ENCODE measurements at places on chromosomes 2 and 18.
A peak's percentile ranks its signal among the peaks of the same experiment; 100 is the strongest.

- DNase-seq = no peak
Measured at GRCh38 chr2:46942143-46942526, 26.5 kb upstream of the MCFD2 start.

DNA sequence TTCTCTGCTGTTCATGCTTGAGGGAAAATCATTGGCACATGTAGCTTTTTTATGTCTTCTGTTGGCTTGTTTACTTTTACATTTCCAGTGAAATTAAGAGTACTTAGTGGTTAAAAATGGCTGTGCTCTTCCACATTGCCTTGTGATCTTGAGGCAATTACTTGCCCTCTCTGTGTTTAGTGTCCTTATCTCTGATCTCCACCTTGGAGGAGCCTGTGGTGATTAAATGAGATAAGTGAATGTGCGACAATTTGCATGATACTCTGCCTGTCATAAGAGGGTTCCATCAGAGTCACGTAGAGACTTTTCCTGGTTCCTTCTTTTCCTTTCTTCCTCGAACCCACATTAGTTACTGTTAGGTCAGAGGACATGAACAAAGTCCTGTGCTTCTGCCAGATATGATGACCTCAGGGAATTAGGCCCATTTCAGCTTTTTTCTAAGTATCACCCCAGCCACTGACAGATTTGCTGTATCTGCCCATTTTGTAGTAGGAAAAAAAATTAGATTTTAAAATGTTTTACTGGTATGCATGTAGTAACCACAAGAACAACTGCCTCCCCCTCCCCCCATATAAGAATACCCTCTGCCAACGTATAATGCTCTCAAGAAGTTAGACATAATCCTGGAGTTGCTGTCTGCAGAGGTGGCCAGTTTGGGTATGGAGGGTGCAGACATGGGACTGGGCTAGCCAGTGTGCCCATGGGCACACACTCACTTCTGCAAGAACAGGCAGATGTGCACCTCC, 51.9 kb downstream of the TET3 start:
- no peak for DNase-seq

DNA sequence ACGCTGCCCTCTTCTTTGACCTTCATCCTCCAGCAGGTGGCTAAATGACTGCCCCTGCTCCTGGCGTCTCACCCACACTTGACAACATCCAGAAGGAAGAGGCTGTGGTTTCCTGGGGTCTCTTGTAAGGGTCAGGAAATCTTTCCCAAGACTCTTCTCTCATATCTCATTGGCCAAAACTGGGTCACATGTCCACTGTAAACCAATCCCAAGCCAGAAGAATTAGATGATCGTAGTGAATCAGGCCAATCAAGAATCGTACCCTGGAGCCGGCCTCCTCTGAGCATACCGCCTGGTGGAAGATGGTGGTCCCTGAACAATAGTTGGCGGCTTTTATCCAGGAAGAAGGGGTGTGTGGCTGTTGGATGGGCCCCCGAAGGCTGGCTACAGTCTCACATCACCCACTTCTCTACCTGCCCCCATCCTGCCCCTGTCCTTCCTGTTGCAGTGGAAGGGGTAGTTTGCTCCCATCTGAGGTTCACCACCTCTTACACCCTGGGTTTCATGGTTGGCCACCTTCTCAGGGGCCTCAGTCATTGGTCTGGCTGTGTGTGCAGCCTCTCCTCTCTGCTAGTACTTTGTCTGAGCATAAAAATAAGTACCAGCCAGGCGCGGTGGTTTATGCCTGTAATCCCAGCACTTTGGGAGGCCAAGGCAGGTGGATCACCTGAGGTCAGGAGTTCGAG, 3.8 kb downstream of the SAG start:
- DNase-seq = no peak

DNA sequence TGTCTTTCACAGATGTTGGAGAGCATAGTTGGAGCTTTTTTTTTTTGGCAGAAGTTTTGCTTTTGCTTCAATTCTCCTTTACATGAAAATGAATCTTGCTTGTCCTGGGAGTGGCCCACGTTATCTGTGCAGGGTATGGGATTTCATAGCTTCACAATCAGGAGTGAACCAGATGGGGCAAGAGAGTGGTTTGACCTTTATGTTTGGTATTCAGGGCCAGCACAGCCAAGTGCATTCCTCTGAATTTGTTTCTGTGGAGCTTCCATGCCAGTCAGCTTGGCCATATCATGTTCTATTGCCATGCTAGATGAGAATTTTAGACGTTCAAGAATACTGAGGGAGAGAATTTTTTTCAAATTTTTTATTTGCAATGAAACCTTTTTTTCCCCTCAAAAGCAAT, 116.6 kb downstream of the PRPF40A start:
- DNase-seq = no peak

GRCh38 chr2:79219383-79219988, 59.9 kb upstream of the REG3A start:
- DNase-seq = no peak

GRCh38 chr2:189555232-189555631, 25.4 kb downstream of the SLC40A1 start:
- DNase-seq = no peak

GRCh38 chr2:124662946-124663644, 638.0 kb downstream of the CNTNAP5 start:
- DNase-seq = no peak

- DNase-seq = no peak
Measured at GRCh38 chr2:175935289-175936181, 66.5 kb downstream of the LNPK start.

GRCh38 chr2:8653485-8653884, 28.4 kb upstream of the ID2 start:
- DNase-seq = no peak

DNA sequence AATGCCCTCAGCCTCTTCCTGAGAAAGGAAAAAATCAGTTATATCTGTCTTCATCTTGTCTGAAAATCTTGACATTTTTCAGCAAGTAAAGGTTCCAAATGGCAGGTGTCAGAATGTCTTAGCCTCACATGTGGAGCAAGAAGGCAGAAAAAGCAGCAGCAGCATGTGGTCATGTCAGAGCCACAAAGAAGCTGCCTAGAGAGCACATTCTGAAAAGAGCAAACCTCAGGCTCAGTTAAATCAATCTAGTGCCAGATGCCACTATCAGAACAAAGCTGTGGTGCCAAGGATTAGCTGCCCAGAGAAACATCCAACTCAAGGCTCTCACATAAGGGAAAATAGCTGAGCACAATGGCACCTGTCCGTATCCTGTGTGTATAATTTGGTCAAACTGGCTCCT, 105.9 kb downstream of the SRBD1 start:
- no peak for DNase-seq

- no peak for DNase-seq
Measured at GRCh38 chr18:63881851-63882250, 5.7 kb upstream of the SERPINB2 start.

GRCh38 chr2:189723192-189723591, 39.4 kb downstream of the OSGEPL1 start:
- DNase-seq = no peak

DNA sequence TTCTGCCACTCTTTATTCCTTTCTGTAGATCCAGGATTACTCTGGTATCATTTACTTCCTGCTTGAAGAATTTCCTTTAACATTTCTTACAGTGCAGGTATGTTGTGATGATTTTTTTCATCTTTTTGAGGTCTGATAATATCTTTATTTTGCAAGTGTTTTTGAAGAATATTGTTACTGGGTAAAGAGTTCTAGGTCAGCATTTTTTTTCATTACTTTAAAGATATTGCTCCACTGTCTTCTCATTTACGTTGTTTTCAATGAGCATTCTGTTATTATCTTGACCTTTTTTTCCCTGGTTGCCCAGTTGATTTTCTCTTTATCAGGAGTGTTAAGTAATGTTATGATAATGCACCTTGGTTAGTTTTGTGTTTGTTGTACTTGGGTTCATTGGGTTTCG, 31.7 kb upstream of the TMEM247 start:
- DNase-seq = no peak

GRCh38 chr2:118176601-118177000, 88.3 kb downstream of the INSIG2 start:
- no peak for DNase-seq

DNA sequence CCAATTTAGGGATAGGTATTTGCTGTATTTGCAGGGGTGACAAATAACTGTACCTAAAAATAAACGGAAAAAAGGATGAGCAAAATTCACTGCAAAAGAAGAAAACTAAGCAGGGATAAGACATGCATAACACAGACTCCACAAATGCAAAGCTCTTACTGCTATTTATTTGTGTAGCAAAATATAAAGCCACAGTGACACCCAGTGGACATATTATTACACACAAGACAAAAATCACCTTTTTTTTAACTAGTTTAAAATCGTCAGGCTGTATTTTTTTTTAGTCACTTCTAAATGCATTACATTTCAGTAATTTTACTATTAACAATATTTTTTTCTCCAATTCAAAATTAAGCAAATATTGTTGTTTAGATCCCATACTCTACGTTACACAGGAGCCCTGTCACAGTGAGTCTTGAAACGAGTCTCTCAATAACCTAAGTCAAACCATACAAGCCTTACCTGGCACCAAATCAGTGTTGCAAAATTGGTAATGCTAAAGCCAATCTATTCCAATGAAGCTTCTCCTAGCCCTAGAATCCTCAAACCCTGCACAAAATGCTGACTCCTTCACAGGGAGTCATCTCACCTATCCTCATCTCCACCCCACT, 23.7 kb downstream of the METTL4 start:
- DNase-seq = no peak

- no peak for DNase-seq
Measured at GRCh38 chr2:163708265-163708664, 27.5 kb downstream of the FIGN start.

- DNase-seq = no peak
Measured at GRCh38 chr2:174334781-174335251, at the start of gene SP9. SP9 (plus strand) TSS chr2:174334954; CDS start chr2:174335093, 139 bp downstream.

GRCh38 chr2:239234191-239235175, 166.3 kb downstream of the HDAC4 start:
- no peak for DNase-seq

- no peak for DNase-seq
Measured at GRCh38 chr2:136314240-136314639, 196.3 kb upstream of the CXCR4 start.

DNA sequence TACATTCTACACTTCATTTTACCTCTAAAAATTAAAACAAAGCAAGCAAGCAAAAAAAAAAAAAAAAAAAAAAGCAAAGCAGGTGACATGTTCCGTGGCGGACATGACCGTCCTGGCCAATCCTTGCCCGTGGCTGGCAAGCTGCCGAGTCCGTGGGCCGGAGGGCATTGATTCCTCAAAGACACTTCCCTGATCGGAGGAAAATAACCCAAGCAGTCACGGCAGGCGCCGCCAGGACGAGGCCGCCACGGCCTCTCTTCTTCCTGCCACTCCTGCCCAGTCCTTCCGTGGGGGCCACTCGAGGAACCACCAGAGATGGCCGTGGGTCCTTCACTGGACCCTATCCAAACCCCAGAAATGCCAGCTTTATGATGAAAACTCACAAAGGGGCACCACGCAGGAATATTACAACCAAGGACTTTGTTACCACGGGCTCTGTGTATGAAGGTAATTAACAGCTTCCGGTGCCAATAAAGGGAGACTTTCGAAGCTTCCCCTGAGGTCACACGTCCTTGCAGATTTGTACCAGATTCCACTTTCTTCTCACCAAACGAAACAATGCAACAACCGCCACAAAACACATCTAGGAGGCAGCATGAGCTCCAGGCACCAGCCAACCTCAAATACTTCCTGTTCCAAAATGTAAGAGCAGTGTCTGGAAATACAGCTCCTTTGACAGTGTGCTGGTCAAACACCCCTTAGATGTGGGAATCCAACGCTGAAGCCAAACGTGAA, 170.3 kb downstream of the HDAC4 start:
- no peak for DNase-seq

- no peak for DNase-seq
Measured at GRCh38 chr2:174791746-174792280, 27.5 kb upstream of the CHRNA1 start.

DNA sequence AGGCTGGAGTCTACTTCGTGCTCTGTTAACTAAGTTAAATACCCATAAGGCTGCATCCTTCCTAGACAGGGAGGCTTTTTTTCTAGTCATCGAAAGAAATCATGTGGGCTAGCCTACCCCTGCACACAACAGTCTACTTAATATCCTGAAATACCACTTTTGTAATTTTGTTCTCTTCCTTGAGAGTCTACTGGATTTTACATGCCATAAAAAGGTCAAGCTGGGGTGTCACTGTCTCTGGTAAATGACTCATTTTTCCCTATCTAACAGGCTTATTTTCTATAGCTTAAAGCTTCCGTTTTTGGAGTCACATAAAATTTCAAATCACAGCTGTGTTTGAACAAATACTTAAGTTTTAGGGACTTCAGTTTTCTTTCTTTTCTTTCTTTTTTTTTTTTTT, 10.7 kb upstream of the STAM2 start:
- DNase-seq = no peak

GRCh38 chr2:14654835-14655282, 22.3 kb downstream of the LRATD1 start:
- no peak for DNase-seq

DNA sequence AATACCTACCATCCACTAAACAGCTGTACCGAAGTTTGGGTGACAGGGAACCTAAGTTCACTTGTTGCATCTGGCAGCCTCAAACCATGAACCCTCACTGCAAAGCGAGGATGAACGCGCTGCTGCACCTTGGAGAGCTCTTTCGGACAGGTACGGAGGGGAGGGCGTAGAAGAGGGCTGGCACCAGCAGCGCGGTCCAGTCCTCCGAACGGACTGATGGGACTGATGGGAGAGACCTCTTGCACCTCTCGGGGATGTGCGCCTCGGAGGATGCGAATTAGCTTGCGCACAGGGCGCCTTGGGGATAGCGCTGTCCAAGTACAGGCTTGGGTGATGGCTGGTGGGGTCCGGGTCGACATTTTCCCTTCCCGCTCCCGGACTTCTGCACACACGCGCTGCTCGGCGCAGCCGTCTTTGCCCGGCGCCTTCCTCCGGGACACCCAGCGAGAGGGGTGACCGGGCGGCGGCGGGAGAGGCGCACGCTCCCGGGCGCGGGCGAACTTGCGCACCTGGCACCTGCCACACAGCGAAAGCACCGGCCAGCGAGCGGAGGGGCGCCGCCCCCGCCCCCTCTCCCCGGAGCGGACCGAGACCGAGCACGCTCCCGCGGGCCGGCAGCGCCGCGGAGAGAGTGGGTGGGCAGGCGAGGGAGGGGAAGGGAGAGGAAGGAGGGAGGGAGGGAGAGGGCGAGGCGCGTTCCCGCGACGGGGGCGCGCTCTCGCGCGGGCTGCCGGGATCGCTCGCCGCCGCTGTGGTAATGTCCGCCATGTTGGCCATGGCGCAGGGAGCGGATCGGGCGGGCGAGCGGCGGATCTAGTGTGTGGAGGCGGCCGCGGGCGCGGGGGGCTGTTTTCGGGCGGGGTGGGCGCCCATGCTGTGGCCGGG, at the start of gene EPC2:
Gene EPC2, plus strand, starts transcription at position 754 of the 885 bp plus-strand sequence. CDS start 267 bp downstream, outside the sequence.
- DNase-seq = peak; percentile 27

DNA sequence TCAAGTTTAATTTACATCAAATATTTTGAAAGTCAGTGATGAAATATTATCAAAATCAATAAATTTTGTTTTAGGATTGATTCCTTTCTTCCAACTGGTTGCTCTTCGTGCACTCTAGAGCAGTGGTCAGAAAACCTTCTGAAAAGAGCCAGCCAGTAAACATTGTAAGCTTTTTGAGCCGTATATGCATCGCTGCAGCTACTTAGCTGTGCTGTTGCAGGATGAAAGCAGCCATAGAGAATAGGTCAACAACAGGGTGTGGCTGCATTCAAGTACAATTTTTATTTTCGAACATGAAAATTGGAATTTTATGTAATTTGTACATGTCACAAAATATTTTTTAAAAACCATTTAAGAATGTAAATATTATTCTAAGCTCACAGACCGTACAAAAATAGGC, 94.9 kb downstream of the MGAT5 start:
- DNase-seq = no peak

All from esophagus squamous epithelium (tissue), 5 donors.